Right forelimb (tissue), 1 donor: ENCODE measurements at places on chromosomes 3 and 15.

- DNase-seq, result no peak
Measured at GRCh38 chr3:38108649-38109579, 28.0 kb downstream of the ACAA1 start.

DNA sequence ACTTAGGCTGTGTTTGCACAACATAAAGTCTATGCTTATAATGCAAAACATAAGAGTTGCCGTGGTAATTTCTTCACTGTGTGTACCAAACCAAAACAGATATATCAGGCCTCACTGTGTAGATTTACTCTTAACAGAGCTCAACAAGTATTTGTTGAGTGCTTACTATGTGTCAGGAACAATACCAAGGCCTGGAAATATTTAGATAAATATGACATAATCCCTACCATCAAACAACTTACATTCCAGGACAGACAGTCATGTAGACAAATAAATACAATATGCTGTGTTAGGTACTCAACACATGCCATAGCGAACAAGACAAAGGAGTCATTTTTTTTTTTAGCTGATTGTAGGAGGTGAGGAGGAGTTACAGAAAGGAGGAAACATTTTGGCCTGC lies 554.0 kb downstream of the NSUN3 start:
- no peak for DNase-seq

DNA sequence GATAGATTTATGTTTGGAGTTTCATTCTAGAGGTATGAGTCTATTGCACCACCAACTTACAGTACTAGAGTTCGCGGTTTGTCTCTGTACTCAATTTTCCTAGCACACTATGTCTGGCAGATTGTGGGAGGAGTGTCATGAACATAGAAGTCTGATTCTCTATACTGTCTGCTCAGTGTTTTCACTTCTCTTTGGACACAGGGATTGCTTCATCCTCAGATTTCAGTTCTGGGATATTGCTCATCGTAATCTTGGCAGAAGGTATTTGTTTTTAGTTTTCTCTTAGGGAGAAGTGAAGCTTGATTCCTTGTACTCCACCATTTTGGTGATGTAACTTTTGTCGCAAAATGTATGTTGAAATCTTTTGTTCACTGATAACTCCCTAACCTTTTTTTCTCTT lies 27.8 kb upstream of the AZI2 start:
- DNase-seq, result no peak

DNA sequence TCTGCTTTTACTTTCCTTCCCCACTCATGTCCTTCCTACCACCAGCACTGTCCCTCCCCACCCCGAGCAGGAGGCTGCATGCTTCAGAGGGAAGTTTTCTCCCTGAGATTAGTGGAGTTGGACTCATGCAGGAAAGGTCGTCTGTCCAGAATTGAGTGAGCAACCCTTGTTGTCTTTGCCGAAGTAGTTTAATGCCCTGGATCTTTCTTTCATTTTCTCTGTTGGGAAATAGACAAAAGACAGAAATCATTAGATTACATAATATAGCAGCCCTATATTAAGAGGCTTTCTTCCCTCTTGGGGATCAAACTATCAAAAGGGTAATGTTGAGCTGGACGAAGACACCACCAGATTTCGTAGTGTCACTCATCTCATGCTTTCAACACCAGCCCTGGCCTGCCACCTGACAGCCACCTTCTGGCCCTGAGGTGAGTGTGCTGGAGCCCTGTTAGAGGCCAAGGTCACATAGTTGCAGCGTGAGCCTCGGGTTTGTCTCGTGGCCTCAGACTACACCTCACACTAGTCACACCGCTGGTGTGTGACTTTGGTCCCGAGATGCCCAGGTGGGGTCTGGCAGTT lies 231.0 kb downstream of the ITPR1 start:
- no peak for DNase-seq

DNA sequence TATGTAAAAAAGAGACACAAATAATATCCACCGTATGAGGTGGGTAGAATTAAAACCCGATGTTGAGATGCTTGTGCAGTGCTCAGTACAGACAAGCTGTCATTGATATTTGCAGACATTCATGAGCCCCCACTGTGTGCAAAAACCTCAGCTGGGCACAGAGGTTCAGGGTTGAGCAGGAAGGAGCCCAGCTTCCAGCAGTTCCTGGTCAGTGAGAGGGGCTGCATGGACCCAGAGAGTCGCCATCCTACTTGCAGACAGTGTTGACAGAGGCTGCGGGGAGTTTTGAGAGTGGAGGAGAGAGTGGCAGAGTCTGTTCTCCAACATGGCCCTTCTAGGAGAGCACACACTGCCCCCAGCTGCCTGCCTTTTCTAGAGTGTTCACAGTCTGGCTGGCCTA lies 6.1 kb upstream of the LTF start:
- DNase-seq, result no peak

GRCh38 chr3:172279191-172279640 lies 169.0 kb downstream of the GHSR start:
- DNase-seq, result no peak

DNA sequence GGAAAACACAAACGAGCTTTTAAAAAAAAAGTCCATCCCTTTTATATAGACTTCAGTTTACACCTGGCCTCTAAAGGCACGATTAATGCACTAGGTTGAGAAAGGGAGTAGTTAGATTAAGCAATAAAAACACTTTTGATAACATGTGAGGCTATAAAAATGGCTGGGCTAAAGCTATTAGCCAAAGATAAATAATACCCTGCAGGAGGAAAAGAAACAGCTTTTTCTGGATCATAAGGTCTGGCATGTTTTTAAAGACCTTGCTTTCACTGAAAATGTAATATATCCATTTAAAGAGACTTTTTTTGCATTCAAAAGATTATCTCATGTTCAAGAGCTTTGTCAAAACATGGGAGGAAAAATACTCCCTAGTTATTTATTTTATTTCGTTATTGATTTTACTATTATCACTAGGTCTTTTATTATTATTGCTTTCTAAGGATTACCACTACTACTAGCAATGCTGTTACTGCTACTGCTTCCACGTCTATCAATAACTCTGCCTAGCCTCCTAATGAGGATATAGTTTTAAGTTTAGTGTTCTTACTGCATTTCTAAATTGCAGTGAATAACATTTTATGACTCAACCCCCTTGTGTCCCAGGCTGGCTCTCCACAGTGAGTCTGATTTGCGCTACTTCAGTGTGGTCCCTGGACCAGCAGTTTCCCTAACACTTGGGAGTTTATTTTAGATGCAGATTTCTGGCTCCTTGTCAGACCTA lies 93.4 kb downstream of the THRB start:
- no peak for DNase-seq

- no peak for DNase-seq
Measured at GRCh38 chr3:188126276-188126675, 27.7 kb upstream of the LPP start.

DNA sequence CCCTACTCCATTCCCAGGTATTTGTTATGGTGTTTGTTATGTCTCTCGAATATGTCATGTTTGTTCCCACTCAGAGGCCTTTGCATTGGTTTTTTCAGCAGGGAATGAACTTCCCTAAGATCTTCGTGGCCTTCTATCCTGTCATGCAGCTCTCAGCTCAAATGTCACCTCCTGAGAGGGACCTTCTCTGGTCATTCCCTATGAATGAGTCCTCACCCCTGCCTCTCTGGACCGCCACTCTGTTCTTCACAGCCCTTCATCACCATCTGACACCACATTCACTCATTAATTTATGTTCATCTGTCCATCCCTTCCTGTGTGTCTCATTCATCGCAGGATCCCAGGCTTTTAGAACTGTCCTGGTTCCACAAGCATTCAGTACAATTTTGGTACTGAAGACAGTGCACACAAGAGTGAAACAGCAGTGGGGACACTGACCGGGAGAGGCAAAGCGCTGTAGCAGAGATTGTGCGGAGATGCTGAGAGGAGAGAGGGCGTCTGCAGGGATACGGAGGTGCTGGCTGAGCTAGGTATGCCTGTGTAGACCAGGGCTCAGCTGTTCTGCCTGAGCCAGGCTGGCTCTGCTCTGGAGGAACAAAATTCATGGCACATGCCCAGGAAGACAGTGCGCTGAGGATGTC lies 132.3 kb downstream of the CHCHD6 start:
- DNase-seq, result no peak

GRCh38 chr3:71681224-71681668 lies 44.0 kb downstream of the EIF4E3 start:
- peak; percentile 72 for DNase-seq

DNA sequence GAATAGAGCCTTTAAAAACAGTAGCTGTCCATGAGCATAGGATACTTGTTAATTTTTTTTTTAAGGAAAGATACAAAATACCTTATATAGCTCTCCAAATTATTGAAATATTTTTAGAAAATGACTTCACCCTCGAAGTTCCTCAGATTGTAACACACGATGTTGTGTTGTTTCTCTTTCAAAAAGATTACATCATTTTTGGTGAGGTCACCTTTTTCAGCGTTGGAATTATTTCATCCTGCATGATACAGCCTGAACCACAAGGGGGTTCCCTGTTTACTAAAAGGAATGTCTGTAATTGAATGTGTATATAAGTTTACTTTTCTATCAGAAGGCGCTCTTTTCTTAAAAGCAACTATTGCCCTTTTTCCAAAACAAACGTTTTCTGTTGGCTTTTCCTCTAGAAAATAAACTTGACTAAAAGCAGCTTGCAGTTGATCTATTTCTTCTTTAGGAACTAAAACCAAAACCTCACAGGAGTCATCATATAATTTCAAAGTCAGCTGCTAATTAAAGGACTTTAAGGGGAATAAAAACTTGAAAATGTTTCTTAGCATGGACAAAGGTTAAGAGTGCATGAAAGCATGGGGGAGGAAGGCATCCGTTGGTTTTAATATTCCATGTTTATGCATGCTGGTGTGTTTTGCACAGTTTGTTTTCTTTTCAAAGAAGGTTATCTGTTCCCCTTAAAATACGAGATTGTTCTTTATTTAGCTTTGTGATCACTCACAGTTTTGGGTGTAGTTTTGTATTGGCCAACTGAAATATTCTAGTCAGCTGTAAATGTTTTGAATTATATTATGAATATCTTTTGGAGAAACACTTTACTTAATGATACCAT lies 29.4 kb downstream of the LYSMD4 start:
- no peak for DNase-seq

- DNase-seq, result no peak
Measured at GRCh38 chr3:30932513-30933098, 38.1 kb upstream of the GADL1 start.

DNA sequence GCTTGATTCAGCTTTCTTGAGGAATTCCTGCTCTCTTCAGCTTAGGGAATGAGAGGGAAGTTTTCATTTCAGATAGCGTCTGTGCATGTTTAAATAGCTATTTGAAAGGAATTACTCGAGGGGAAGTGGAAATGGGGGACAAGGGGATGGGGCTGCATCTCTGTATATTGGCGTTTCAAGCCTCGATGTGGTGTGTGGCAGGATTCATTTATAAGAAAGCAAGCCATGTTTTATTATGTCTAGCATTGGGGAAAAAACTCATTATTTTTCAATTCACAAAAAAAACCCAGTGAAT lies 1.0 kb downstream of the ATP2C1 start:
- no peak for DNase-seq

DNA sequence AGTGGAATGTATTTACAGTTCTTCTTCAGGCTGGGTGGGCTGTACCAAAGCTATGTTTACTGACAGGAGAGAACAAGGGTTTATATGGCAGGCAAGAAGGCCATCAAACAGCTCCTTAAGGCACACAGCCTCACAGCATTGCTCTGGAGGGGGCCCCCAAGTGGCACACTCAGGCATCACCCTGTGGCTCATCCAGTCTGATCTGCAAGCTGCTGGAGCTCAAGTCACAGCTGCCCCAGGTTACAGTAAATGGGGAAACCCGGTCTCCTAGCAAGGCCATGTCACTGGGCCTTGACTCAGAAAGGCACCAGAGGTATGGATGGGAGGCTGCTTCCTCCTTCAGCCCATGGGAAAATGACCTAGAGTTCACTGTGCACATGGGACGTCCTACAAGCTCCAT lies 67.5 kb downstream of the TFG start:
- no peak for DNase-seq

GRCh38 chr3:120192579-120192978 lies 92.4 kb downstream of the GPR156 start:
- no peak for DNase-seq

DNA sequence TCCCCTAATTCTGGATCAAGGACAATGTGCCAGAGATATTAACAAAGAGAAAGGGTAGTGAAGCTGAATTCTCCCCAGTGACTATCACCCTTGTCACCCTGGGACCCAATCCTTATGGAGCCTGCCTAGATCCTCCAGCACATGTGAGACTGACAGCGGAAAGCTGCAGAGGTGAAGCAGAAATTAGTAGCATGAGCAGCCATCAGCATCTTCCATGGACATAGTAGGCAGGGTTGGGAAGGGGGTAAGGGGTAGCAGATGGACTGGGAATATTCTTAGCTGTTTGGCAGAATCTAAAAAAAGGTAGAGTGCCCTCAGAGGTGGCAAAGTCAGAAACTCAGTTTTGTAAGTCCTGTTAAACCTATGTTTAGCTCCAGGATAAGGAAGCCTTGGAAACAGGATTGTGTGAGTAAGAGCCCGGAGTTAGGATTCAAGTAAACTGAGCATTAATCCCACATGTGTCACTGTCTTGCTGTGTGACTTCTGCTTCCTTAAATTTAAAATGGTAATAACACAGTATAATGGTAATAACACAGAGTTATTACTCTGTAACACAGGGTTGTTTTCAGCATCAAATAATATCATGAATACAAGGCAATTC lies 14.5 kb downstream of the GOLIM4 start:
- DNase-seq, result no peak

DNA sequence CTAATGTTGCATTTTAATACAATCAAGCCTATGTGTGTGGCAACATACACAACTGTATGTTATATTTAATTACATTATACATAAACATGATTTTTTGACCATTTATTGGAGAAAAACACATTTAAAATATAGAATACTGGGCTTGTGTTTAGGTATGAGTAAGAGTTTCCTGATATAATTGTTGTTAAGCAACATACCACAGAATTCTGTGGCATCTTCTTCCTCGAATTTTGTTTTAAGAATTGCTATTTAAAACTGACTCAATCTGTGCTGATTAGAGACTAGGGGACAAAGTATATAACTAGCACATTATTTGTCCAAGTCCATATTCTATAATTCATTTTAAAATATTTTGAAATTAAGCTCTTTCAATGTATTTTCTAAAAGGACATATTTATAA lies 376.8 kb upstream of the THBS1 start:
- no peak for DNase-seq

DNA sequence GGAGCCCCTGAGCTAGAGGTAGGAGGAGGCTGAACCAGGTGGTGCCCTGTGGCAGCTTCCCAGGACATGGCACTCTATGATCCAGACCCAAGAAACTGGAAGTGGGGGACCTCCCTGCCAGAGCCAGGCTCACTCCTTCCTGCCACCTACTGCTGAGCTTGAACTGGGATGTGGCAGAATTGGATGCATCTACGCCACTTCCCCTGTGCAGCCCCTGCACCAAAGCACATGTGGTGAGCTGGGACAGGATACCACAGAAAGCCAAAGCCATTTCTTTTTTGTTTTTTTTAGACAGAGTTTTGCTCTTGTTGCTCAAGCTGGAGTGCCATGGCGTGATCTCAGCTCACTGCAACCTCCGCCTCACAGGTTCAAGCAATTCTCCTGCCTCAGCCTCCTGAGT lies 518.0 kb upstream of the PPP2R3A start:
- no peak for DNase-seq

DNA sequence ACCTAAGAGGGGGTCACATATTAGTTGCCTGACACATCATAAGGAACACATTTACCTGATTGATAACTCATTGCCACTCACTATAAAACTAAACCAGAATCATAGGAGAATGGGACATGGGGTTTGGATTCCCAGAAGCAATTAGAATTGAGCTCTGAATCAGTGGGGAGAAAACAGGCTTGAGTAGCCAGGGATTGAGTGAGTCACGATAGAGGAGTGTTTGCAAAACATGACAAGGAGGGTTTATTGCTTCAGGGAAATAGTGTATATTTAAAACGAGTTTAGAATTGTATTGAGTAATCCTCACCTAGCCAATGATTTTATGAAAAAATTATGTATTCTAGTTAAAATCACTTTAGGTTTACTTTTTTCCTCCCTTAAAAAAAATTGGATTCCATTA lies 101.1 kb upstream of the THRB start:
- no peak for DNase-seq
